ENCODE measurements at places on chromosomes 5 and 9.

- no peak for DNase-seq
Observed at GRCh38 chr5:30991462-30991861, 202.0 kb upstream of the CDH6 start.

DNA sequence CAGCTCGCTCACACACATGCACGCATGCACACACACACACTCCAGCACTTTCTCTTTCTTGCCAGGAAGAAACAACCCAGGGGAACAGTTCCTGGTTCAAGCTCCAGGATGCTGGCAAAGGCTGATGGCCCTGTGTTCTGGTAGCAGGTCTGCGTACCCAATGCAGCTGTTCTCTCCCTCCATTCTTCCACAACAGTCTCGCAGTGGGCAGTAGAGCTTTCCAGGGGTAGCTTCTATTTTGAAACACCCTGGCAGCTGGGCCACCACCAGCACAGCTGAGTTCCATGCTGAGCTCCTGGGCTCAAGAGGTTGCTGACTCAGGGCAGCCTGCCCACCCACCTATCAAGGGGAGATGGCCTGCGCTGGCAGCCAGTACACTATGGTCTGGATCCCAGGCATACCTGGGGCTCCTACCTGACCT lies 4.7 kb downstream of the VDAC1 start:
- no peak for DNase-seq

- DNase-seq = no peak
Observed at GRCh38 chr5:36658038-36658756, 51.8 kb downstream of the SLC1A3 start.

GRCh38 chr5:161549106-161549505 lies 2.6 kb upstream of the GABRB2 start:
- DNase-seq = no peak

DNA sequence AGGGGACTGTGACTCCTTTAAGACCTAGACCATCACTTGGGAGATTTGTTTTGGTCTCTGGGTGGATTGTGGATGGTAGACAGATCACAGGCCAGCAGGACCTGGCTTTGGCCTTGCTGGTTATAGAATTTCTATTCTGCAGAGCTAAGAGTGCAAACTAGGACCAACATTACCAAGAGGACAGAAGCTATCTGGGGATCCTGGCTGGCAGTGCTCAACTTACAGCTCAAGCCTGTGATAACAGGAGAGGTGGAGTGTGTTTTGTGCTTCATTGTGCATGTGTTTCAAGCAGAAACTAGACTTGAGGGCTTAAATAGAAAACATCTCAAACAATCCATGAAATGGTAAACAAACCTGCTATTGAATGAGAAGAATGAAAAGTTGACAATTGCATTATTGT lies 106.7 kb downstream of the ZNF462 start:
- no peak for DNase-seq

DNA sequence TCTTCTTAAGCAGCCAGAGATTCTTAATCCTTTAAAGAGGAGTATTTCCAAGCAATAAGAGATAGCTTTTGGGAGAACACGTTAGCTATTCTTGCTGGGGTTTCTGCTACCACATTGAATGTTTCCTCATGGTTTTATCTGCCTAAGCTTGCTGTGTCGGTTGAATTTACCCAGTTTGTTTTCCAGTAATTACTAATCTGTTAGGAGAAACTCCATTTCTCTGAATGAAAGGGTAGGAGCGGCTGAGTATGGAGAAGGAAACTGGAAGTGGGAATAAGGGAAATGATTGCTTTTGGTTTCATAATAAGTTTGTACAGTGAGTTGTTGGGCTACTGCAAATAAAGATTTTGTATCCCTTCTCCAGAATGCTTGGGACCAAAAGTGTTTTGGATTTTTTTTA lies 1.2 kb downstream of the JAK2 start:
- DNase-seq = no peak

- no peak for DNase-seq
Observed at GRCh38 chr9:135343136-135343535, 136.4 kb upstream of the PPP1R26 start.

DNA sequence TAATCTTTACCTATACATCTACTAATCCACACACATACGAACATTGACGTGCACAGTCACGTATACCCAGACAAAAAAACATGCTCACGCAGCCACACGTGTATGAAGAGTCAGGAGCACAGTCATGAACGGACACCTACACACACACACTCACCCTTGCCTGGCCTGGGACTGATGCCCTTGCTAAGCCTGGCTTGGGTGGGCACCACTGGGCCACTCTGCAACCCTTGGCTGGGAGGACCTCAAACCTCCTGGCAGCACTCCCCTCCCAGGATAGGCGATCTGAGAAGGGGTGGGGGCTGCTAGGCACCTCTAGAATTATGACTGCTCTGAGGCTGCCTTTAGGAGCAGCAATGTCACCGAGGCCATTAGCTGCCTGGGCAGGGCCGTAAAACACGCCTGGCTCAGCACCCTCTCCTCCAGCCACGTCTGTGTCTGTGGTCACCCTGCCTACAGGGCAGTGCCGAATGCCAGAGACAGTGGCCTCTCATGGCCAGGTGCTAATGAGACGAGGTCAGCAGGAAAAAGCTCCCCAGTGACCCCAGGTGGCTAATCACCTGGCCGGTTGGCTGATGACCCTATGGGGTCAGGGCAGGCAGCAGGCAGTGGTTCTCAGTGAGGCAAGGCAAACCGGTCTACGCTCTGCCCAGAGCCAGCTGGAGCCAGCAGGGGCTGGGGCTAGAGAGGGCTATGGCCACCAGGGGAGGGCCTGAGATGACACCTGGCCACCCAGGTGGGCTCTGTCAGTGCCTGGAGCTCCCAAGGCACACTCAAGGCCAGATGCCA lies 33.7 kb upstream of the MVB12B start:
- no peak for DNase-seq

GRCh38 chr5:181233088-181233800 lies 10.2 kb downstream of the TRIM41 start:
- no peak for DNase-seq

DNA sequence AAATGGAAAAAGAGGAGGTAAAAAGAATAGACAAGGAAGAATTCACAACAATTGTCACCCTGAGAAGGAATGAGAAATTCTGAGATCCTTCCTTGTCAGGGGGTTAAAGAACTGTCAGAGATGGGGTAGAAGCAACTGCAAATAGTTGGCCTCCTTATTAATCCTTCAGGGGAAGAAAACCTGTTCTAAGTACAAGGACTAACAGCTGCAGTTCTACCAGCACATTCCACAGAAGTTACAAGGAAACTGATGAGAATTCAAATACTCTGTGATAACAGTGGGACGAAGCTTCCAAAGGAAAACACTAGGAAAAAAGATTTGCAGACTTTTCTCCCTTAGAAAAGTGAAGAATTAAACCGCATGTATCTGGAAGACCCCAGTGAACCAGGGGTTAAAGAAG lies 93.7 kb downstream of the OR2K2 start:
- DNase-seq = no peak

DNA sequence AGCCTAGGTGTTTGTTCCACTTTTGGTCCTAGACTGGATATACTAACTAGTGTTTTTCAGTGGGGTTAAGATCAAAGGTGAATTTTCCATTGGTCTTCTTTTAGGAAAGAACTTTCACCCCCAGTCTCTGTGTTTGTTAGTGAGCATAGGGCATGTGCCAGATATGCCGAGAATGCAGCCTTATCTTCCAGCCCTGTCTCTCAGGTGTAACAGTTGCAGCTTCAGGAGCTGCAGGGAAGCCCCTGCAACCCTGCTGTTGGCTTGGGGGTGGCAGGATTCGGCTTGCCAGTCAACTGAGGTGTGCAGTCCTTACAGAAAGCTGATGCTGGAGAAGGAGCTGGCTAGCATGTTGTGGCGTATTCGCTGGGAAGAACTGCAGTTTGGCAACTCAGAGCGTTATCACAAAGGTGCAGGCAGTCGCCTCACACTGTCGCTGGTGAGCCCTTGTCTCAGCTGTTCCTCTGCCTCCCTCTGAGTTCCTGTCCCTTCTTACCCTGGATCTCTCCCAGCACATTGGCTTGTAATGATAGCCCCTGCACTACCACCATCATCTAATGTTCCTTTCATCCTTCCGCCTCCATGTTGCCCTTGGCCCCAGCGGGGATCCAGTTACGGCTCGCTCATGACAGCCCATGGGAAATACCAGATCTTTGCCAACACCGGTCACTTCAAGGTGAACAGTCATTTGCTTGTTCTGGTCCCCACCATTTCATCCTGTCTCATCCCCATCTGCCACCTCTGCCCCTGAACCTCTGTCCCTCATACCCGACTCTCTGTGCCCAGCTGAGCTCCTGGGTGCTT lies 10.1 kb downstream of the NPR2 start:
- no peak for DNase-seq

DNA sequence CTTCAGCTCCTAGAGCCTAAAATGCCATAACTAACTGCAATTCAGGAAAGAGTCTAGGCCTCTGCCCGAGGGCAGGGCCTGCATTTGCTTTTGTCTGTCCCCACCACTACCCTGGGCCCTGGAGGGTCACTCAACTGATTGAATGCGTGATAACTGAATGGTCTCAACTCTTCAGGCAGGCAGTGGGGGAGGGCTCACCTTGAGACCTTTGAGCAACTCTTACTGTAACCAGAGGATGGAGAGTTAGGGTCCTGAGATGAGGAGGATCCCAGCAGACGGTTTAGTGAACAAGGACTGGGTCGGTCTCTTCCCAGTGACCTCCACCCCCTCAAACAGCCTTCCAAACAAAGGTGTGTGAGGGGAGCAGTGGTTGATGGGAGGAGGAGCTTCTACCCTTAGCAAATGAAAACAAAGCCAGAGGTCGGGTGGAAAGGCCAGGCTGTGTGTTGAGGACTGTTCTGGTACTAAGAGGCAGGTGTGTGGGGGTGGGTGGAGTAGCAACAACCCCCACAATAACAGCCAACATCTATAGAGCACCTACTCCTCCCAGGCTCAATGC lies 59.4 kb downstream of the CXXC5 start:
- DNase-seq = no peak

DNA sequence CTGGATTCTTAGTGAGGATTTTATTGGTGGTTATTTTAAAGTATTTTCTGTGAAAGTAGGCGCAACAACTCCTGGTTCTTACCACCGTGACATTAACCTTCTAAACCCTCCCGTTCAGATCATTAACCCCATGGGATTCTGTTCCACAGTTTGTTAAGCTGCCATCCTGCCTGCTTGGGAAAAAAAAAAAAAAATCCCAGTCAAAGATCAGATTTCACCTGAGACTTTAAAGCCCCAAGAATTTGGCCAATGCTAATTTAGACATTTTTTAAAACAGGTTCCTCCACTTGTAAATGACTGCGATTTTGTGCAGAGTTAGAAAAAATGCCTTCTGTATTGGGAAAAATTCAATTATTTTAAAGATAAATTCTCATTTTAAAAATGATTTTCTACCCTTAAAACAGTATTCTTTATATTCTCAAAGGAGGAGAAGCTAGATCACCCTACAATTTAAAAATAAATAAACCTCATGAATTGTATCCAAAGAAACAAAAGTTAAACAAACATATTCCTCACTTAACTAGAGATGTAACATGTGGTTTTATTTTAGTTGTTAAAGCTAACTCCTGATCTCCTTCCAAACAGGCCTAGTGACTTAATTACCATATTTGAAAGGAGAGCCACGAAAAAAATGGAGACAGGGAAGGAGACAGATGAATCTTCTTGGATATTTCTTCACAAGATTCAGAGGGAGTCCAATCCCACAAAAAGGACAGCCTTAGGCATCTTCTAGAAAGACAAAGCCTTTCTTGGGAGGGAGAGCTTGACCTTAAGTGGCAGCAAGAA lies 93.1 kb upstream of the IFNK start:
- no peak for DNase-seq

DNA sequence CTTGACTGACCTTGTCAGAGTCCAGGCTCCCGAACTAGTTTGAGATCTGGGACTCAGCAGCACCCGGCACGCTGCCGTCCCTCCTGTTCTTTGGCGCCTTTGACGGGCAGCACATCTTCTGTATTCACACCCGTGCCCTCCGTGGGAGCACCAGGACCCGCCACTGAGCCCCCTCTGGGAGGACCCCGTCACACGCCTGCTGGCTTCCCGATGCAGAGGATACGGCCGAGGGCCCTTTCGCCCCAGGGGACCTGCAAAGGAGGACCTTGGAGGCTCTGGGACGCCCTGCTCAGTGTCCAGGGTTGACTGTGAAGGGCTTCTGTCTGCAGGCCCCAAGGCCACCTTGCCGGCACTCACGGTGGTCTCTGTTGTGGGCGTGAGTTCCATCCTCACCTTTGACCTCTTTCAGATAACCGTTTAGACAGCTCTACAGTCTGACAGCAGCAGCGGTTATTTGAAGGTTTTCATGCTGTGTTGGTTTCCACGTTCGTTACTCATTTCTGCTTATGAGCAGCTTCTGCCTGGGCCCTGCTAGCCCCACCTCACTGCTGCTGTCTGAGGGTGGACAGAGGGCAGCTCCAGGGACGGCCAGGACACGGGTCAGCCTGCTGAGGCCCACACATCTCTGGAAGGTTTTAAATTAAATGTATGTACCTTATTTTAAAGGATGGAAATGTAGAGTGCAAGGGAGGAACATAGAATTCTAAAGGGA lies 12.6 kb upstream of the EXOC3 start:
- DNase-seq = no peak
